ENCODE measurements at places on chromosomes 3 and 15. TPM values are rescaled to one million over a fixed set of nuclear protein-coding genes. Genes with fewer than 3 reads are reported as not detected.

The LRRC31 gene
- total RNA-seq, result not detected

The CLSTN2 gene
- 0.24 TPM for total RNA-seq

The DNAH1 gene
- total RNA-seq, result 0.96 TPM

The CALML4 gene
- total RNA-seq, result 0.39 TPM

The PARP15 gene
- under 0.01 TPM for total RNA-seq
